Stimulated activated naive CD8-positive, alpha-beta T cell treated with anti-CD3 and anti-CD28 coated beads, Interleukin-15, amount 100 ng/mL, for 72 hours (primary cell): ENCODE measurements at places on chromosomes 11 and 22.

DNA sequence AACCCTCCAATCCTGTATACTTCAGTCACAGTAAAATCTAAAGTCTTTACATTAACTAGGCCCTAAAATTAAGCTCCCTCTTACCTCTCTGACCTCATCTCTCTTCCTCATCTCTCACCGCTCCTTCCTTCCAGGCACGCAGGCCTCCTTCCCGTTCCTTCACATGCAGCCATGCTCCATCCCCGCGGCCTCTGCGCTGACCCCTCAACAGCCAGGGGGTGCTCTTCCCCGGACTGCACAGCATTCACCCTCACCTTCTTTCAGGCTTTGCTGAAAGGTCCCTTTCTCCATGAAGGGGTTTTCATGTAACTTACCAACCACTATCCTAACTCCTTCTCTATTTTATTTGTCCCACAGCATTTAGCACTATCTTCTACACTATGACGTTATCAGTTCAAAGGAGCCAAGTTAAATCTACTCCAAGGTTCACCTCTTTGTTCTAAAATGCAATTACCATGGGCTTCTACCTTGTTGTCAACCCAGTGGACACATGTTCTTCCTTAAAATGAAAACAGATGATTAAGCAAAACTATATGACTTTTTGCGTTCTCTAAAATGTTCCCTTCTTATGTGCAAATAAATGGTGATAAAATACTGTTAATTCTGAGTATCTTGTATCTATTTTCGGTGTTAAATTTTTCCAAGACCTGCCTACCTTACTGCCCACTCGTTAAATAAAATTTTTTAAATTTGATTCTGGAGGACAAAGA is 57.8 kb upstream of the APOA1 start:
- DNase-seq, result no peak

DNA sequence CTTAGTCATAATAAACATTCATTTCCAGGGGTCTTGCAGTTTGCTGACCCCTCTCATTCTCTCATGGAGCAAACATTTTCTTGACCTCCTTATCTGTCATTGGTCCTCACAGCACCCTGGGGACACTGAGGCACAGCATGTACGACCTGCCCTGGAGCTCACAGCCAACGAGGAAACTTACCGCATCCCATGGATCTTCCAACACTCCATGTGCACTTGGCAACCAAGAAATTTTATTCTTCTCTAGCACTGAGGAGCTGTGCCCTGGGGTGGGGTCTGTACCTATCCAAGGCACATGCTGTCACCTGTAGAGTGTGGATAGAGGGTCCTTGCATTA is 69.4 kb upstream of the IGLL5 start:
- no peak for DNase-seq

DNA sequence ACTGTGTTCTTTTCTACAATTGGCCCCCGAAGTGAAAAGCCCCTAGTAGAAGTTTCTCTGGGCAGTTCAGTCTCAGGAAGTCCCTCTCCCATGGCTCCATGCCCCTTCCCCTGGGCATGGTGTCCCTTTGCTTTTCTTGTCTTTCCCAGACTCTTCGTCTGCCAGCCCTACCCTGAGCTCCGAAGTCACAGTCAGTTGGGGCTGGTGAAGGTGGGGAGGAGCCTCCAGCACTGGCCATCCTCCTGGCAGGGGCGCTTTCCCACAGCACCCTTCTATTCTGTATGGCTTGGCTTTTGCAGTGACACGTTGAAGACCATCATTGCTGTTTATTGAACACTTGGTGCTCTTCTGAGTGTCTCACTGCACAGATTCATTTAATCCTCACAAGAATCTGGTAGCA is 195.1 kb upstream of the CADM1 start:
- no peak for DNase-seq

GRCh38 chr11:134740590-134741261 is 328.7 kb upstream of the B3GAT1 start:
- no peak for DNase-seq

DNA sequence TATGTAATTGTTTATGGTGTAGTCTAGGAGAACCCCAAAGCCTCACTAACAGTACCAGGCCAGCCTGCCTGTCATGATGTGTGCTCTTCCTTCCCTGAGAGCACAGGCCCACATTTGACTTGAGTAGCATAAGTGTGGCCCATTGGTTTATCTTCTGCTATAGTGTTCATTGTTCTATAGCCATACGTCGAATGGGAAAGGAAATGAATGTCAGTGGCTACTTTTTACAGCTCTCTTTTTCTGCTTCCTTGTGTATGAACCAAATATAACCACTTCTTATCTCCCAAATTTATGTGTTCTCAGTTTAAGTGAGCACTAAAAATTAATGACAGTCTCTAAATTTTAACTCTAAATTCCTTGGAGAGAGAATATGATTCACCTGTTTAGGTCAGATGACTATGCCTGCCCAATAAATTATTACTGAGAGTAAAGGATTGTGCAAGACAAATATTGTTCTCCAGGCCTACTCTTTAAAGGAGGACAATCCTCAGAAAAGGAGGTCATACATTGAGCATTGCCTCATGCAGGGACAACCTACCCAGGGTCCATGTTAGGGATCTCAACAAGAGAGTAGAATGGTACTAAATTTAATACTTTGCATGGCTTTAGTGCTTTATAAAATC is 222.9 kb upstream of the ARHGAP20 start:
- no peak for DNase-seq

DNA sequence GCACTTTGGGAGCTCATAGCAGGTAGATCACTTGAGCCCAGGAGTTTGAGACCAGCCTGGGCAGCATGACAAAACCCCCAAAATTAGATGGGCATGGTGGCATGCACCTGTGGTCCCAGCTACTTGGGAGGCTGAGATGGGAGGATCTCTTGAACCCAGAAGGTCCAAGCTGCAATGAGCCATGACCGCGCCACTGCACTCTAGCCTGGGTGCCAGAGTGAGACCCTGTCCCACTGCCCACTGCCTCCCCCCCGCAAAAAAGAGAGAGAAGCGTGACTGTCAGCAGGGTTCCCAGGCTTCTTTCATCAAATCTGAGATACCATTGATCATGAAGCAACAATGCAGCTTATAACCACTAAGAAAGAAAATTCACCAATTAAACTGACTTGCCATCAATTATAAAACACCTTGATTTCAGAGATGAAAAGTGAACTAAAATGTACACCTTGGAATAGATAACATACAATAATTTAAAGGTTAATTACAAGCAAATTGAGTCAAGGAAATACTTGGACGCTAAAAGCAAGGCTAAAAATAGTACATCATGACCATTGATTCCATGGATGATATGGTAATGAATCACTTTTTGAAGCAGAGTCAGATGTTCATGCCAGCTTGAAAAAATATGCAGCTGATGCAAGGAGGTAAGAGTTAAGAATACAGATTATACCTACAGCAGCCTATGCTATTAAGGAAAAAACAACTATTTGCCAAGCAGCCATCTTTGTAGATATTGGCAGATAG is 90.8 kb upstream of the ALKBH3 start:
- DNase-seq, result no peak

DNA sequence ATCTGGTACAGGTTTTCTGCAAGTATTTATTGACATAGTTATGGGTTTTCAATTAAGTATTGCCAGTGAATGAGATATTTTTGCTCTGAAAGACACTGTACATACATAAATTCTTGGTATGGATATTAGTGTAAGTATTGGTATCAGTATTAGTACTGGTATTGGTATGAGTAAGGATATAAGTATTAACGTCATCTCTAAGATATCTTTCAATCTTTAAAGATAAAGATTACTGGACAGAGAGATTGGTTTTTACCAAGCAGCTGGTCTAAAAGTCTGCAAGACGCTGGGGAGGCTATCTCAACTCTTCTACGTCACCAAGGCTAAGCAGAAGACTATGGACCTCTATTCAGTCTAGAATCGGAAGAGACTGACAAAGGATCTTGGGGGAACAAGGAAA is 234.5 kb downstream of the NXPE2 start:
- DNase-seq, result no peak

- no peak for DNase-seq
Observed at GRCh38 chr11:19793326-19793725, 80.7 kb downstream of the NAV2 start.

DNA sequence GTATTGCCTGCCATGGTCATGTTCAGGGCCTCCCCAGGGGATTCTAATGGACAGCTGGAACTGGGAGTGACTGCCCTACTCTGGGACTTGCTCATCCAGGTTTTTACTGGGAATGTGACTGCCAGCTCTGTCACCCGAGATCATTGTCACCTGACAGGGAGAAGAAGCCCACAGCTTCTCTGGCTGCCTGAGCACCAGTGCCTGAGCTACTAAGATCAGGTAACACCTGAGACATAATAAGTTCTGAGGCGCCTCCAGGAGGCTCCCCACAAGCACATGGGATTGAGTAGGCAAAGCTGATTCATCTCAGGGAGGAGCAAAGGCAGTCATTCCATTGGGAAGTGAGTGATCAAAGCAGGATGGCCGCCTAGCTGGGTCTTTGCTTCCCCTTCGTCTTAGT is 84.2 kb upstream of the GALNT18 start:
- DNase-seq, result no peak

- DNase-seq, result no peak
Observed at GRCh38 chr22:42602470-42602869, 12.2 kb downstream of the POLDIP3 start.

- DNase-seq, result no peak
Observed at GRCh38 chr11:71329165-71329510, 76.8 kb upstream of the SHANK2 start.

GRCh38 chr11:106466521-106467080 is 389.1 kb downstream of the AASDHPPT start:
- DNase-seq, result no peak

- DNase-seq, result no peak
Observed at GRCh38 chr22:42613872-42614301, 796 bp downstream of the POLDIP3 start.

DNA sequence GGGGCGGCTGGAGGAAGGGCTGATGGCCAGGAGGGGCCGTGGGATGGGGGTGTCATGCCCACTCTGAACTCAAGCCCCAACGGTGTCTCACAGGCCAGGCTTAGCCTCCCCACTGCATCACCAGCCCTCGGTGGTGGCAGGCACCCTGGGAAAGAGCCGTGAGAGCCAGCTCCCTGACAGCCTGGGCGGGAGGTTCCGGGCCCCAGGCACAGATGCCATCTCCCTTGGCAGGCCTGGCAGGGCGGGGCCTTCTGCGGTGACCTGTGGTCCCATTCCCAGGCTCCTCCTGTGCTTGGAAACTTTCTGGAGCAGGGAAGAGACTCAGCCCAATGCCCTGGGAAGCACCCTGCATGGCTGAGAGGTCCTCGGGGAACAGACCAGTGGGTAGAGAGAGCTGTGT is 4.8 kb downstream of the PHLDA2 start:
- no peak for DNase-seq

DNA sequence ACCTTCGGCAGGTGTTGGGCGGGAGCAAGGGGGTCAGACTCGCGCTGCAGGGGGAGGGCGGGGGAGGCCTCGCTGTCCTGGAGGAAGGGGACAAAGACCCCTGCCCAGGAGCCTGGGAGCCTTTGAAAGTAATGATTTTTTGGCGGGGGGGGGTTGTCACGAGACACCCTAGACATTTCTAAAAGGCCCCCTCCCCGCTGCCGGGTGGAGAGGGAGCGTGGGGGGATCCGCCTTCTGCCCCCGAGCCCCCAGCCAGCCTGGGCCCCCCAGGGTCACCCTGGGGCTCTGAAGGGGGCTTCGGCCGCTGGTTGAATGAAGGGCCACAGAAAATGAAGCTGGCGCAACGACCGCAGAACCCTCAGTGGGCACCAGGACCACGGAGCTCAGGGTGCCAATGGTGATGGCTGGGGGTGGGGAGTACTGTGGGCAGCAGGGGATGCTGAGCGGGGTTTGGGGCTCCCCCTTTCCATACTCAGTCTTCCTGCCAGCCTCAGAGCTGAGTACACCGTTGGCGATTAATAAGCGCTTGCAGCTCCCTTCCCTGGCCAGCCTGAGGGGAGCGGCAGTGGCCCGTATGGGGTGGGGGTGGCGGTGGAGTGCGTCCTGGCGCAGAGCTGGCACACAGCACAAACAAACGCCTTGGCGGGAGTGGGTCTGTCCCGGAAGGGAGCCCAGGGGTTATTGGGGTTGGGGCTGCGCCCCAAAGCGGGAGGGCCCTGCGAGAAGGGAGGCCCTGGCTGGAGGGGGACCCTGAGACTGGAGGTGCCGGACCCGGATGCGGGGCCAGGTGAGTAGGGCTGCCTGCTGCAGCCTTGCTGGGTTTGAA is 1.2 kb upstream of the DUSP8 start:
- DNase-seq, result peak; percentile 46

DNA sequence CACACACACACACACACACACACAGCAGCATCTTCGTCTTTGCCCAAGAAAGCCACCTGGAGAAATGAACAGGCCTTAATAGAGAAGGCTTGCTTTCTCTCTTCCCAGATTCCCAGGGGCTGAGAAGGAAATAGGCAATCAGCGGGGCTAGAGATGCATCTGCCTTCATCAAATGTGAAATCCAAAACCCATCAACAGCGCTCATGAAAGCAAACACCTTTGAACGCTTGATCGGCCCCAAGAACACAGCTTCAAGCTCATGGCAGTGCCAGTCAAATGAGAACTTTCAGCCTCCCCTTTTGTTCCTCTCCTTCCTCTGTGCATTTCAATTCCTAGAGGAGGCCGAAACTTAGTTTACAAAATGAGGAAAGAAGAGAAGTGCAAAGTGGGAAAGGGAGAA is 122.7 kb downstream of the EFCAB6 start:
- DNase-seq, result no peak

DNA sequence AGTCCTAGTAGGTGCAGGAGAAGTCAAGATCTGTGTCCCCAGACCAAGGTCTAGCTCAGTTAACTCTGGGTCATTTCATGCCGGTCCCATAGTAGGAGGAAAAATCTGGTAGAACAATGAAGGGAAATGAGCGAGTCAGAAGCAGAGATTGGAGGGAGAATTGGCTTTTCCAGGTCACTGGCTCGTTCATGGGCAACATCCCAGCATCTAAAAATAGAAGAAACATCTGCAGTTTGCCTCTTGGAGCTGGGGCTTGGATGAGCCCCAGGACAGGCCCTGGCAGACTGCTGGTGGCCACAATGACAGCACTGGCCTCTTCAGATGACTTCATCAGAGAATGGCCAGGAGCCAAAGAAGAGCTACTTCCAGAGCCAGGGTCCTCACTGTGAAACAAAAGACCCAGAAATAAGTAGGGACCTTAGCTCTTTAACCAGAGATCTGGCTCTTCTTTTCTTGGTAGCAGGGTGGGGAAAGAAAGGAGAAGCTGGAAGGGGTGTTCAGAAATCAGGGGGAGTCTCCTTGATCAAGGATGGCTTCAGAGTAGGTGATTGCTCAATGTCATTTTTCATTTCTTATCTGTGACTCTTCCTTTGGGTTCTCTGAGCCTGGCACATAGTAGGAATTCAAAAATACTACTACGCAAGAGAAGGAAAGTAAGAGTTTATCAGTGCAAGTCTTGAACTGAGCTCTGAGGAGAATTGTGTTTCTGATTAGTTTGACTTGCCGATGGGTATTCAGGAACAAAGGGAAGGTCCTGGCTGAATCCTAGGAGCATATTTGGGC is 102.6 kb downstream of the TMPRSS5 start:
- DNase-seq, result no peak

- no peak for DNase-seq
Observed at GRCh38 chr22:36998620-36999351, 20.5 kb downstream of the TST start.

- DNase-seq, result no peak
Observed at GRCh38 chr11:46801694-46802470, 44.2 kb downstream of the CKAP5 start.

GRCh38 chr11:797296-798092 is 587 bp downstream of the SLC25A22 start:
- DNase-seq, result peak; percentile 83

GRCh38 chr11:19374151-19374569 is 133.4 kb upstream of the E2F8 start:
- no peak for DNase-seq
